SHP77 (cell line): ENCODE measurements at places on chromosomes 16 and 17.

DNA sequence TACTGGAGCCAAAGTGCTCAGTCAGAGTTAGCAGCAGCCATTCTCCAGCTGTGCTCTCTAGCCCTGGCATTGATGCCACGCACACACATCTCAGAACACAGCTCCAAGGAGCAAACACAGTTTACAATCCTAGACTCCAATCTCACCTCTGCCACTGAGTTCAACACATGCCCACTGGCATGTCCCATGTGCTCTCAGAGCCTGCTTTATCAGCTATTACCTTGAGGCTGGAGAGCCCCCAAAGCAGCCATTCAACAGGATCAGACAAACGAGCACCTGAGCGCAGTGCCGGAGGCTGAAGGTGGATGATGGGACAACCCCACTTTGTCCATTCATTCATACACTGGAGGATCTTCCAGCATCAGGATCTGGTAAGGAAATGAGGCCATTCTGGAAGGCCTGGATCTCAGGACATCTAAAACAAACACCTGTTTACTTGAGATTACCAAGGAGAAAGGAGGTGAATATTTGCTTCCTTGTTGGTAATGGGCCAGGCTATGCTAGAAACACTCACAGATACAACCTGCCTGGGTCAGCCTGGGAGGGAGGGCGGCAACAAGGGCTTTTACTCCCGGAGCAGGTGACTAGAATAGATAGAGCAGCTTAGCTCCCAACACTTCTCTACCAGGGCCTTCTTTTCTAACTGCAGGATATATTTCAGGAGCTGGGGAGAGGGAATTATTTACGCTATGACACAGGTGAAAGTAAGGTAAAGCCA is 25.4 kb downstream of the RANBP10 start:
- no peak for DNase-seq

GRCh38 chr16:89297910-89298545 is 80.5 kb downstream of the ZNF778 start:
- DNase-seq = no peak

- DNase-seq = no peak
These were observed 7.7 kb downstream of the RTN4RL1 start for GRCh38 chr17:2017274-2017941.

- no peak for DNase-seq
These were observed 58.5 kb downstream of the HS3ST3B1 start for GRCh38 chr17:14359163-14360020.

DNA sequence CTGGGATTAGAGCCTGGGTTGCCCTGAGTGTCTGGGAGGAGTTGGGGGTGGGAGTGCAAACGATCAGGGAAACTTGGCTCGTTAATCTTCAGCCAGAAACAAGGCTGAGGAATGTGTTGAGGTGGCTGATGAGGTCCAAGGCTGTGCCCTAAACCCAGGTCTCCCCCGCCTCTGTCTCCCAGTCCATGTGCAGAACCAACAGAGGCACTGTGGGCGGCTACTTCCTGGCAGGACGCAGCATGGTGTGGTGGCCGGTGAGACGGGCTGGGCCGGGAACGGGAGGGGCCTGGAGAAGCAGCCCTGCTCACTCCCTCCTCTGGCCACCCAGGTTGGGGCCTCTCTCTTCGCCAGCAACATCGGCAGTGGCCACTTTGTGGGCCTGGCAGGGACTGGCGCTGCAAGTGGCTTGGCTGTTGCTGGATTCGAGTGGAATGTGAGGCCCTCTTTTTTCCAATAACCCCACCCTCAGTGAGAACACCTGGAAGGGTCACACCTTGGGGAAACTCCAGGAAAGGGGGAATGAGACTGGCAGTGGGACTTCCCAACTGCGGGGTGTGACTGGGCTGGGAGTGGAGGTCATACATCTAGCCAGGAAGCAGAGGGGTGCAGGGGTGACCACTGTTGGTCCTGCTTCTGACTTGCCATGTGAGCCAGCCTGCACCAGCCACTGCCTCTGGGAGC is 1.7 kb downstream of the SLC5A2 start:
- no peak for DNase-seq

DNA sequence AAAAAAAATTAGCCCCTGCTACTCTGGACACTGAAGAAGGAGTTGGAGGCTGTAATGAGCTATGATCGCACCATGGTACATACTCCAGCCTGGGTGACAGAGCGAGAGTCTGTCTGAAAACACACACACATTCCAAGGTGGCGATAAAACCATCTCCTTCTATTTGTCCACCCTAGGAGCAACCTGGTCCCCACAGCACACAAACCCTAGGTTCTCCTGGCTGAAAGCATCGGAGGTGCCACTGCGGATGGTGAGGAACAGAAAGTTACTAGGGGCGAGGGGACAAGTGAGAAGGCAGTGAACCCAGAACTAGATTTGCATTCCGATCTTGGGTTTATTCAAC is 1.4 kb upstream of the ECI1 start:
- DNase-seq = no peak

GRCh38 chr17:1045456-1045855 is 48.5 kb downstream of the TIMM22 start:
- DNase-seq = no peak

DNA sequence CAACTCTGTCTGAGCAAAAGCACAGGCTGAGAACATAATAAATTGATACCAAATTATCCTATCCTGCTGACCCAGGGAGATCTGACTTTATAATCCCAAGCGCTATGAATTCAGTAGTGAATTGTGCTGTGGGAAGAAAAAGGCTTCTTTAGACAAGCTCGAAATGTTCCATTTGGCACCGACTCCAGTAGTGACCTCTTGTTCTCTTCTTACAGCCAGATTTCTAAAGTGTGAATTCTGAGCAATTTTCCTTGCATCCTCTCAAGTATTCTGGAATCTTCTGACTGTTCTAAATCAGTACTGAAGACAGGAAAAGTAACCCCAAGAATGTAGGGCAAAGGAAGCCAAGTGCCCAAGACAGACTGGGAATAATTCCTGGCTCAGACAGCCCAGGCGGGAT is 58.2 kb downstream of the CDYL2 start:
- no peak for DNase-seq

- no peak for DNase-seq
These were observed 24.1 kb upstream of the MFSD6L start for GRCh38 chr17:8823279-8823678.

DNA sequence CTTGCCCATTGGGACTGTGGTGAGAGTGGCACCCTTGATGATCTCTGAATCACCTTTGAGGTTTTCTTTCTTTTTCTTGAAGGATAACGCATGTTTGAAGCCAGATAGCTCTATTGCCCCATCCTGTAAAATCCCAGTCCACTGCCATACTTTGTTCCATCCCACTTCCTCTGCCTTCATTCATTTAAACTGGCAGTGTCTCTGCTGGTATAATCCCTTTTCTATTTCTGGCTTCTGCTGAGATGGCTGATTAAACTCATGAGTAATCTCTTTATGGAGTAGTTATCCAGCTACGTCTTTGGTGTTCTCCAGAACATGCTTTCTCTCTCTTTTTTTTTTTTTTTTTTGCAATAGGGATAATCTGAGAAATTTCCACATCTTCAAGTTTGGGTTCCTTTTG is 656.5 kb upstream of the SALL1 start:
- DNase-seq = no peak

GRCh38 chr16:56614549-56614991 is 6.2 kb downstream of the MT2A start:
- DNase-seq = no peak

GRCh38 chr17:10314329-10314728 is 58.5 kb downstream of the MYH13 start:
- no peak for DNase-seq

DNA sequence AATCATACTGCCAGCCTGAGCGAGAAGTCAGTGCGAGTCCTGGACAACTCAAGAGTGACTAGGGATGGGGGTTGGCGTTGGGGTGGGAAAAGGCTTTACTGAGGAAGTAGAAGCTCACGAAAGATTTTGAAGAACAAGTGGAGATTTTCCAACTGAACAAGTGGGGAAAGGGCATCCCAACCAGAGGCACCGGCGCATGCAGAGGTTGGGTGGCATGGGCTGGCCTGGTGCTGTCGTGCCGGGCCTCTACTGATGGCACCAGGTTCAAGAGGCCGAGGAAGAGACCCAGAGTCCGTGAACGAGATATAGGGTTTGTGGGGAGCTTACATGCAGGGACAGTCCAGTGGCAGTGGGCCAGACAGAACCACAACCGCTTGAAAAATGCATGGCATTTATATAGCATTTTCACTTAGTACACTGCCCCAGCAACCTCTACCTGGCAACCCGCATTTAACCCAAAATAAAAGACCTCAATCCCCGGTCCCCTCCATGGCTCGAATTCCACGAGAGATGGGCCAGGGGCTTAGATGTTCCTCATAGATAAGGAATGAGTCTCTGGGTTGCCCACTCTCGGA is 7.7 kb upstream of the ITGA3 start:
- no peak for DNase-seq

- DNase-seq = no peak
These were observed 42.3 kb downstream of the TBX4 start for GRCh38 chr17:61494325-61495160.

- peak; percentile 69 for DNase-seq
These were observed 1.8 kb downstream of the TNS4 start for GRCh38 chr17:40499551-40500189.

DNA sequence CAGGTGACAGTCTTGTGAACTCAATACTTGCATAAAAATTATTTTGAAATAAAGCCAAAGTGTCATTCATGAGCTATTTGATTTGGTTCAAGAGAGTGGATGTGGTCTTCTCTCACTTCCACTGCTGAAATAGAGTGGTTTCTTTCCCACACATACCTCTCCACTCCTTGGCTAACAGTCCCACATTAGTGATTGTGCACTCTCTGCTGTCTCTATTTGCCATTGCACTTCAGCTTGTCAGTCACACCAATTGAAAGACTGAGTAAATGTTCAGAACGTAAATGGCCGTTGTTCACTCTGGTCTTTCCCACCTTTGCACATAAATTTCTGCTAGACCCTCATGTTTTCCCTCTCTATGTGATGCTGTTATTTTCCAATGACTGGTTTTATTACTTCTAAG is 197.5 kb downstream of the FTO start:
- no peak for DNase-seq

DNA sequence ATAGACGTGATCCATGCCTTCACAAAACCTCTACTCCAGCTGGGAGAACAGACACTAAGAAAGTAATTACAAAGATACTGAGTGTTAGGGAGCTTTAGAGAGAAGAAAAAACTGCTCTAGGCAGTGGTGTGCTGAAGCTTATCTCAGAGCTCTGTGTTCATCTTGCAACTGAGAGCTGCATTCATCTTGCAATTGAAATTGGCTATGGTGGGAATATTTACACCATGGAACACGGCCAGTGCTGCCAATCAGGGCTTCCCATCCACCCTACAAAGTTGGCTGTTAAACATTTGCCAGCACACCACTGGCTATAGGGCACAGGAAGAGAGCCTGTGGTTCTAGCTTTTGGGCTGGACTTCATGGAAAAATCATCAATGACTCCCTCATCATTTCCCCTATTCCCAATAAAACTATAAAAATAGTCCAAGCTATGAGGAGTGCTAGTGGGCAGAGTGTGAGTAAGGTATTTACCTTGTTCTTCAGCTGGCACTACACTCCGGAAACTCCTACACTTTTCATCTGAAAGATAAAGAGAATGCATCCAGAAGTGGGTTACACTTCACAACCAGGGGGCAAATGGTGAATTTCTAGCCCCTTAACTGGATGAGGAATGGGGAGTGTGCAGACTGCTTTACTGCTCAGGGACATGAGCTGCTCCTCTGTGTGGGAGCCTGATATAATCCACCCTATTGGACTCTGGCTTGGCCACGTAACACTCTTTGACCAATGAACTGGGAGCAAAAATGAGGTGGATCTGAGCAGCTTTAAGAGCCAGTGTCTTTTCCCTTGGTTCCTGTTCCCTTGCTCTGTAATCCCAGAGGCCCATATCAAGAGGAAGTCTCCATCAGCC is 11.6 kb downstream of the GSG1L2 start:
- DNase-seq = no peak

DNA sequence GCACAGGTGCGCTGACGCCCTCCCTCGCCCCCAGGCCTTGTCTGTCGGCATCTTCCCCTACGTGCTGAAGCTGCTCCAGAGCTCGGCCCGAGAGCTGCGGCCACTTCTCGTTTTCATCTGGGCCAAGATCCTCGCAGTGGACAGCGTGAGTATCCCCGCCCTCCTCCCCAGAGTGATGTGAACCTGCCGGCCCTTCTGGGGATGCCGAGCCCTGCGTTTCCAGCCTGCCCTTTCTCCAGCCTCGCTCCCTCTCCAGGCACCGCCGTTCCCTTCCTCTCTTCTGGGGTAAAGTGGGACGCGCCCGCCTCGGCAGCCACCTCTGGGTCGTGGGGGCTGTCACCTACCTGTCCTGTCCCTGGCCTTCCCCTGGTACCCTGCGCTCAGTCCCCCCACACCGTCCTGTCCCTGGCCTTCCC is 133.9 kb upstream of the CHMP6 start:
- DNase-seq = no peak

DNA sequence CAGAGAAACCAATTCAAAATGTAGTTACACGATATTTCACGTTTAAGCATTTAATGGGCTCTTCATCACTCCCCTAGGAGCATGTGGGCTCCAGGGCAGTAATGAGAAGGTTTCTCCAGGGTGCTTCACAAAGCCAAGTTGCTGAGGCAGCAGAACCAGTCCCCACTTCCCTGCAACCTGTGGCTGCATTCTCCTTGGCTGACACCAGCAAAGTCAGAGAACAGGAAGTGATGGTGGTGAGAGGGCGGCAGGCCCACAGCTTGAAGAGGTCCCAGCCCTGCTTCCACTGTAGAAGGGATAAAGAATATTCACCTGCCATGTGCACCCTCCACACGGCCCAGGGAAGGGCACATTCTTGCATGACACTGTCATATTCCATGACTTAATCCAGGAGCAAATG is 133.2 kb downstream of the CBLN1 start:
- no peak for DNase-seq

GRCh38 chr17:45172232-45172540 is 10.5 kb downstream of the HEXIM2 start:
- DNase-seq = no peak

- DNase-seq = no peak
These were observed 387.4 kb upstream of the ASIC2 start for GRCh38 chr17:33680472-33680871.

GRCh38 chr17:10631048-10631700 is 25.9 kb downstream of the MYH3 start:
- no peak for DNase-seq
